Stimulated activated CD4-positive, alpha-beta T cell treated with anti-CD3 and anti-CD28 coated beads, Interleukin-15, amount 100 ng/mL, for 48 hours (primary cell): ENCODE measurements at places on chromosomes 7 and 10.

GRCh38 chr7:2843711-2844152 is 376 bp downstream of the GNA12 start:
- DNase-seq, result no peak

- no peak for DNase-seq
Observed at GRCh38 chr10:114034923-114035645, 8.6 kb upstream of the ADRB1 start.

GRCh38 chr7:110609336-110609735 is 481.6 kb upstream of the LRRN3 start:
- DNase-seq, result no peak

GRCh38 chr10:127013691-127014473 is 108.7 kb downstream of the DOCK1 start:
- DNase-seq, result no peak

GRCh38 chr10:133405844-133406527 is 12.0 kb downstream of the MTG1 start:
- no peak for DNase-seq

DNA sequence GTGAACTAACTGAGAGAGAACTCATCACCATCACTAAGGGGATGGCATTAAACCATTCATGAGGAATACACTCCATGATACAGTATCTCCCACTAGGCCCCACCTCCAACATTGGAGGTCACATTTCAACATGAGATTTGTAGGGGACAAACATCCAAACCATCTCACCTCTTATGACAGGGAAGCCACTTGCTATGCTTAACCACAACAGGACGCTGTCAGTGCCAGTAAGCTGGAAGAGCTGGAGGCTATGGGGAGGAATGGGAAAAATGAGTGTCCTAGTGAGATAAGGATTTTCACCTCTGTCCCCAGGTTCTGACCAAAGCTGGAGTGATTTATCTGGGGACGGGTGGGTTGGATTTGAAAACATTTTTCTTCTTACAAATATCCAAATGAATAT is 17.6 kb downstream of the PLCE1 start:
- DNase-seq, result no peak

DNA sequence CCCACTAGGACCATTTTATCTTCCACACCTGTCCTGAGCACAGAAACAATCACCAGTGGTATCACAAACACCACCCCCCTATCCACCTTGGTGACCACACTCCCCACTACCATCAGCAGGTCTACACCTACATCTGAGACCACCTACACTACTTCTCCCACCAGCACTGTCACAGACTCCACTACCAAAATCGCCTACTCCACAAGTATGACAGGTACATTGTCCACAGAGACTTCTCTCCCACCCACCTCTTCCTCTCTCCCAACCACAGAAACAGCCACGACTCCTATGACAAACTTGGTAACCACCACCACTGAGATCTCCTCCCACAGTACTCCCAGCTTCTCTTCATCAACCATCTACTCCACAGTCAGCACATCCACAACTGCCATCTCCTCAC is 3.3 kb downstream of the MUC3A start:
- DNase-seq, result no peak

DNA sequence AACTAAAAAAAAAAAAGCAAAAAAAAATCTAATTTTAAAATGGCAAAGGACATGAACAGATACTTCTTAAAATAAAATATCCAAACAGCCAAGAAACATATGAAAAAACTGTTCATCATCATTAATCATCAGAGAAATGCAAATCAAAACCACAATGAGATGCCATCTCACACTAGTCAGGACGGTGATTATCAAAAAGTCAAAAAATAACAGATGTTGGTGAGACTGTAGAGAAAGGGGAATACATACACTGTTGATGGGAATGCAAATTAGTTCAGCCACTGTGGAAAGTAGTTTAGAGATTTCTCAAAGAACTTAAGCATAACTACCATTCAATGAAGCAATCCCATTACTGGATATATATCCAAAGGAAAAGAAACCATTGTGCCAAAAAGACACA is 30.2 kb downstream of the COBL start:
- no peak for DNase-seq

- DNase-seq, result no peak
Observed at GRCh38 chr10:116253716-116254115, 19.3 kb downstream of the GFRA1 start.

DNA sequence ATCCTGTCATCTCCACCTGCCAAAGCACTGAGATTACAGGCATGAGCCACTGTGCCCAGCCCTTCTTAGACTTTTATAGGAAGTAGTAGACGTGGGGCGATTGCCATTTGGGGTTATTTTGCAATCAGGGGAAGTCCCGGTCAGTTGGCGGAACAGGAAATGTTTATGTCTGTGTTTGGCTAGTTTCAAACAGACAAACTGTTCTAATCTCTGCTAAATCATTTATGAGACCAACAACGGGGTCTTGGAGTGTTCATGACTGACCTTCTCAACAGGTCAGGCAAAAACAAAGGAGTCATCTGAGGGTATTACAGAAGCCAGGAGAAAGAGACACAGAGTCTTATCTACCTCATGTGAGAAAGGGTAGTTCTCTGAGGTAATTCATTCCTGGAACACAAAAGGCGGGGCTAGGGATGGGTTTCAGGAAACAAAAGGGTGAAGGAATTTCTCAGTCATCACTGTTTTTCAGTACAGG is 6.6 kb upstream of the TPK1 start:
- peak; percentile 10 for DNase-seq

GRCh38 chr10:70722820-70723424 is 50.6 kb downstream of the ADAMTS14 start:
- no peak for DNase-seq

GRCh38 chr10:24162206-24162985 is 46.5 kb upstream of the KIAA1217 start:
- no peak for DNase-seq

GRCh38 chr10:77301305-77301730 is 336.3 kb downstream of the KCNMA1 start:
- DNase-seq, result no peak

DNA sequence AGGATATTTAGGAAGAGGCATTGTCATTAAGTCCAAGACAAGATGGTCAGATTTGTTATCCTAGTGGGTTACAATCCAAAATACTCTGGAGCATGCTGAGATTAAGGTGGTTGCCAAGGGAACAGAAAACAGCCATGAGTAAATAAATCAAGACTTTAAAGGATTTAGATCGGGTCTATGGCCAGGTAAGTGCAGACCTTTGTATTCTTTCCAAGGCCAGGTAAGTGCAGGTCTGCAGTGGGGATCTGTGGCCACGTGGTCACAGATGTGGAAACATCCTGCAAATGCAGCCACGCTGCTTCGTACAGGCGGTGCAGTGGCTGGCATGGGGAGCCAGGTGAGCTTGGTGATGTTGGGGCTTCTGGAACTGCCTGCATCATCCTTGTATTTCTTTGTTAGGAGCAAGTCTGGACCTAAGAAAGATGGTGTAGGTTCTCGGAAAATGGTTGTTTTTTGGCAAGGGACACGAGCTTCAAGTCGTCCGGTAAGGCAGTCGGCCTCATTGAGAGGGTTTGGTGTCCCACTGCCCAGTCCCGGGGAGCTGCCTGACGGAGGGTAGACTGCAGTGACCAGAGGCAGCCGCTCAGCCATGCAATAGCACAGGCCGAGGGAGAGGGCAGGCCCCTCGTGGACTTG is 21.8 kb downstream of the ZNF775 start:
- no peak for DNase-seq
